ENCODE measurements at places on chromosomes 1 and 21.
A peak's percentile ranks its signal among the peaks of the same experiment; 100 is the strongest.

DNA sequence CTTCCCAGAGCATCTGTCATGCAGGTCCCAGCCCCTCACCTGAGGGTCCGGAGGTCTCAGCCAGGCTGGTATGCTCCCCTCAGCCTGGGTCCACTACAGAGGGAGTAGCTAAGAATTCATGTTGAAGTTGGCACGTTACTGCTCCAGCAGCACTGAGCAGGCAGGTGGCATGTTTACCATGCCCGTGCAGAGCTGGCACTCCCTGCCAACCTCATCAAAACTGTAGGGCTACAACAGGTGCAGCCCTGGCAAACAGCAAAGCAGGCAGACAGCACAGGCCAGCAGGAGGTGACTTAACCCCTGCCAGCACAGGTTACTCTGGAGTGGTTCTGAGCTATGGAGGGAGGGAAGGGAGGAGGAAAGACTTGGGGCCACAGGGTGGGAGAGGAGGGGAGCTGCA lies 46.4 kb downstream of the NUAK2 start:
- DNase-seq, result no peak

DNA sequence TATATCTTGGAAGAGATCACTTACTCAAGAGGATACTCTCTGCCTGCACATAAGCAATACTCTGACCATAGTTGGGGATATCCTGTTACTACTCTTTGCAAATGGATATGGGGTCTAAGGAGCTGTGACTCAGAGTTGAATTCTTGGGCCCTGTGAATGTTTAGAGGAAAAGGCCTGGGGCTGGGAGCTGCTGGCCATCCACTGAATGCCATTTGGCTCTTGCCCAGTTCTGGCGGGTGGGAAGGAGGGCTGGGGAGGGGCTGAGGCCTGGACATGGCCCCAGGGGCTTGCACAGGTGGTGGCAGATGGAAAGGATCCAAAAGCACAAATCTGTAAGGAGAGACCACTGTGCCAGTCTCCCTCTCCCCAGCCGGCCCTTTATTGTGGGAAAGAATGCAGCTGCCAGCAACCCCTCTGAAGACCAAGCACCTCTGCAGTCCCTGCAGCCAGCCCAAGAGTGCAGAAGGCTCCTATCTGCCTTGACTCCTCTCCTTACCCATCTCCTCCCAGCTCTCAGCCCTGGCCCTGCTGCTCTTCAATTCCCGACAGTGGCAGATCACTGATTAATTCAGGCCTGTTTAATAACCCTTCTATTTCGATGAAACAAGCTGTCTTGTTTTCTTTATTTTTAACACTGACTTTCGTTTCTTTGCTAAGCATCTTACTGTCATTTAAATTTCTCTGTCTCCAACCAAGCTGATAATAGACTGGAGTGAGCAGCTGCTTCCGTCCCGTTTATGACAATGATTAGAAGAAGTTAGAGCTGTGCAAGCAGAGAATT lies 12.1 kb downstream of the PLXNA2 start:
- no peak for DNase-seq

- no peak for DNase-seq
These were observed 81.8 kb downstream of the DISC1 start for GRCh38 chr1:231708394-231708793.

- DNase-seq, result no peak
These were observed 11.5 kb downstream of the TRAPPC3 start for GRCh38 chr1:36137776-36138175.

- no peak for DNase-seq
These were observed 21.5 kb downstream of the OSBPL9 start for GRCh38 chr1:51638350-51638749.

DNA sequence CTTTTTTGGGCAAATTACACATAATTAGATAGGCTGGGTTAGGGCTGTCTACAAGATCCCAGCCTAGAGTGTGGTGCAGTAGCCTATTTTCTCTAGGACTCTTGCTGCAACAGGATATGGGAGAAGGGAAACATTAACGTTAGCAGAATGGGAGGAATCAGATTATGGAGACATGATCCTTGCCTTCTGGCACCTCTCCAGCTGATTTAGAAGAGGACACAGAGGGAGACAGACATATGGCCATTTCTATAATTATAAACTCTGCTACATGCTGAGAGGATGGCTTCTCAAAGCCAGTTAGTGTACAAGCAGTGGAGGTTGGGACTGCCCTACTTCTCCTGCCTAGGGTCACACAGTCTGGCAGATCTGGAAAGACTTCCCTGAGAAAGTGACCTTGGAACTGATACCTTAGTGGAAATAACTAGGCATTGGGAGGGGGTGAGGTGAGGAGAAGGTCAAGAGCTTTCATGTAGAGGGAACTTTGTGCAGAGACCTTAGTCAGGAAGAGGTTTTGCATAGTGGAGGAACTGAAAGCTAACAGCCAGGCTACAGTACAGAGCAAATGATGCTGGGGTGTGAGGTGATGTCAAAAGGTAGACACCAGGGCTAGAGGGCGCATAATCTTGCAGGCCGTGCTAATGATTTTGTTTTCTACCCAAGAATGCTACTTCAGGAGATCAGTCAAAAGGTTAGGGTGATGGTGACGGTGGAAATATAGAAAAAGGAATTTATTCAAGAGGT lies 1.2 kb upstream of the CD1D start:
- peak; percentile 79 for DNase-seq

DNA sequence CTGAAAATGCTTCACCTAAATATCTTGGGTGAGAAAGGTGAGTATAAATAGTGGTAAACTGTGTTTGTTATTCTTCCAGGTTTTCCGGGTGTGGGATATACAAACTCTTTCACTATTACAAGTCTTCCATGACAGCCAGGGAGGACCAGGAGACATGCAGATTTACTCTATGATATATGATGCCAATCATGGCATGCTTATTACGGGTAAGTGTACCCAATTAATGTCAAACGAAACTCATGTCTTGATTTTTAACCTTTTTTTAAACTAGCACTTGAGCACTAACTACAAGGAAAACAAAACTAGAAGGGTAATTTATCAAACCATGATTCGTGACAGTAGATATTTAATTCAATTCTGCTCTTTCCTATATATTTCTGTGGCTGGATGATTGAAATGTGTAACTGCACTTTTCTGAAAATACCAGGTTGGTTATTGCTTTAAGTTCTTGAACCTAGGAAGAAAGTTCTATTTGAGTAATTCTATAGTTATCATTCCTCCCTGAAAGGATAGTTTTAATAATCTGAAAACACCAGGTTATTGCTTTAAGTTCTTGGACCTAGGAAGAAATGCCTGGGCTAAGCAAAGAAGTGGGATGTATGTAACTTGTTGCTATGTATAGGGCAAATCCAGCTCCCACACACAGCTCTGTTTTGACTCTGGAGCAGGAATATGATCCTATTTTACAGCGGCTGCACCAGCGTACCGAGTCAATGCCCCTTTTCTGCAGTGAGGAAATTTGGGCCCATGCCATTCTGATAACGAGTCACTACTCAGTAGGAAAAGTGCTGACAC lies 86.4 kb downstream of the WDR64 start:
- DNase-seq, result no peak

GRCh38 chr1:14027099-14027498 lies 327.1 kb downstream of the PRDM2 start:
- DNase-seq, result no peak

DNA sequence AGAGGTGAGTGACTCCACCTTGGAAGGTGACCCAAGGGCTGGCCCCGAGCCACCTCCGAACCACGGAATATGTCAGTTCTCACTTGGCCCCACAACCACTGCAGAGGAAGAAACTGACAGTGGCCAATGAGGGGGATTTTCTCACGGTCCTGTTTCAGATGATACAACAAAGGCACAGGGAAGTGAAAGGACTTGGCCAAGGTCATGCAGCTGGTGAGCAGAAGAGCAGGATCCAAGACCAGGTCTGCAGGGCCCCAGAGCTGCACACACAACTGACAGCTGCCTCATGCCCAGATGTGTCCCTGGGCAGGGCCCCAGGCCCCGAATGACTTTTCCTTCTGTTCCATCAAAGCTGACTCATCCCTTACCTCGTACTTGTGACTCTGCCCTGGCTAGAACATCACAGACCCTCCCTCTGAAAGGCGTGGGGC lies 25.8 kb upstream of the EVA1B start:
- DNase-seq, result peak; percentile 80

DNA sequence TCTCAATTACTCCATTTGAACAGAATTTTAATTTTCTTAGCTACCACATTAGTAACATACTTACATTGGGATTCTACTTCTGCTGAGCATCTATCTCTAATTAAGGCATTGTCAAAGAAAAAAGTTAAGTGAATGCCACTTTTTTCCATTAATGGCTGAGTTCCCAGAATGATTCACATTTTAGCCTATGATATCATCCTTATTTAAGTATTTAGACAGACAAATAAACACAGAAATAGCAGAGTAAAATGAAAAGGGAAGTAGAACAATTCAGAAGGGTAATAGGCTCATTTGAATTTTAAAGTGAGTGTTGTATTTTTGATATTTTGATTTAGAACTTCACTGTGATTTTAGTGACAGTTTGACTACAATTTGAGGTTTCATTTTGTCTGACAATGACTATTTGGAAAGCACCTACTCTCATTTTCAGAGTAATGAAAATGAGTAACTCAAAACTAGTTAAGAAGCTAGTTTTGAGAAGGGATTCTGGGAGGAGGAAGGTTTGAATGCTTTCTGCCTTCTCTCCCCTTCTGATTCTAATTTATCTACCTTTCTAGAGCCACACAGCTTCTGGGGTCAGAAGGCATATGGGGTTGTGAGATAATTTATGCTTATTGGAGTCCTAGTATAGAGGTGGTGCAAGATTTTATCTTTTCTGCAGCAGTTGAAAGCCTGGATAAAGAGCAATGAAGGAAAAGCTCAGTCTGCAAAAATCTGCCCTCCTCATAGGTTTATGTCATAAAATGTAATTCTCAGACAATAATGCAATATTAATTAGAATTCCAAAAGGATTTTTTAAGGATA lies 15.5 kb downstream of the LYPLAL1 start:
- peak; percentile 39 for DNase-seq

GRCh38 chr1:230282157-230282556 lies 144.0 kb downstream of the PGBD5 start:
- DNase-seq, result no peak

DNA sequence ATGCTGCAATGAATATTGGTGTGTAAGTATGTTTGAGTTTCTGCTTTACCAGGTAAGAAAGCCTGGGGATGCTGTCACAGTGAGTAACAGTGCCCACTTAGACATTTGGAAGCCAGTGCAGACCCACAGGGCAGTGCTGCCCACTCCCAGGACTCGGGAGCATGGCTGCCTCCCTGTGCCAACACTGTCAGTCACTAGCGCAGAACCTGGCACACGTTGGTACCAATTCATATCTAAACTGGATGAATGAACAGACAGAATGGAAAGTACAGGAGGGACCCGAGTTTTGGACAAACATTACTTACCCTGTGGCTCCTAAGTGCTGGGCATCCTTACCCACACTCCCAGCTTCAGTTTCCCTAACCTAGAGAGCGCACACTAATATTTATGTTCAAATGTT lies 1.6 kb upstream of the EVA1C start:
- no peak for DNase-seq

GRCh38 chr1:222195857-222196256 lies 352.0 kb downstream of the HHIPL2 start:
- no peak for DNase-seq

DNA sequence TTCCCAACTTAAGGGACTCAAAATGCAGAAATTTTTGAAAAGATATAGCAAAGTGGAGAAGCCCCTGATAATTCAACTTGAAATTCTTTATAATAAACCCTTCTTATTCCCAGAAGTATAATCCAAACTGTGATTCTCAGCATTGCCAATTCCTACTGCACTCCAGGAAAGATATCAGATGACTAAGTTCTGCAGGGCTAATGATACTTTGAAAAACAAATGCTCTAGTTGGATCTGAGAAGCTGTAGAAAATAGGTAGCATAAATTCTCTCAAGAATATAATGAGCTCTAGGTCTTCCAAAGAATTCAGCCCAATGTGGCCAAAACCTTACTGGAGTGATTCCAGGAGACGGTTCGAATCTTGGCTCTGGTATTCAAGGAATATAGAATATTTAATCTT lies 294.0 kb upstream of the PTBP2 start:
- no peak for DNase-seq

- no peak for DNase-seq
These were observed 618 bp downstream of the C1orf226 start for GRCh38 chr1:162381941-162382750.

DNA sequence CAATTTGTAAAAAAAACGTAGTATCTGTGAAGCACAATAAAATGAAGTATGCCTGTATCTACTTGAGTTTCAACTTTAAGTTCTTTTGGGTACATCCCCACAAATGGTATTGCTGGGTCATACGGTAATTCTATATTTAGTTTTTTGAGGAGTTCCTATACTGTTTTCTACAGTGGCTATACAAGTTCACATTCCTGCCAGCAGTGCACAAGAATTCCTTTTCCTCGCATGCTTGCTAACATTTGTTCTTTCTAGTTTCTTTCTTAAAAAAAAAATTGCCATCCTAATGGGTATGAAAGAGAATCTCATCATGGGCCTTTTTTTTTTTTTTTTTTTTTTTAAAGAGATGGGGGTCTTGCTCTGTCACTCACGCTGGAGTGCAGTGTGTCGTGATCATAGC lies 41.9 kb downstream of the UCK2 start:
- DNase-seq, result no peak

- DNase-seq, result no peak
These were observed 6.1 kb downstream of the CCNL2 start for GRCh38 chr1:1393014-1393413.

DNA sequence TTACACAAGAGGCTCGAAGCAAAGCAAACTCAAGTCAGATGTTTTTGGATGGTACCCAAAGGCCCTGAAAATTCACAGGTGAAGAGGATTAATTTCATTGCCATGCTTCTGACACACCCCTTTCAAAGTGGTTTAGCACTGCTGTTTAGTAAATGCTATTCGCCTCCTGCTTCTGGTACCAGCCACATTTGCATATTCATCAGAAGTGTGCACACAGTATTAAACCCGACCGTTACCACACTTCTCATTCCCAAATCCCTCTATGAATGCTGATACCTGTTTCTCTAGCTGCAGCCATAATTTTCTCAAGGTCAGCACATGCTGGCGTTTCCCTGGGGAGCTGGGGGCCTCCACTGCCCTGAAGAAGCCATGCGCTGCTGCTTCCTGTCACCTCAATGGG lies 179.8 kb upstream of the DAB1 start:
- DNase-seq, result no peak

- no peak for DNase-seq
These were observed 355.7 kb upstream of the DUSP10 start for GRCh38 chr1:222097588-222097987.

- DNase-seq, result no peak
These were observed 474.4 kb downstream of the SETD4 start for GRCh38 chr21:35585878-35586277.

GRCh38 chr1:207987164-207987563 lies 76.2 kb upstream of the CD34 start:
- DNase-seq, result no peak

- no peak for DNase-seq
These were observed 30.2 kb upstream of the GBP5 start for GRCh38 chr1:89302697-89303332.

GRCh38 chr21:43012596-43012995 lies 38.2 kb downstream of the PKNOX1 start:
- DNase-seq, result no peak

DNA sequence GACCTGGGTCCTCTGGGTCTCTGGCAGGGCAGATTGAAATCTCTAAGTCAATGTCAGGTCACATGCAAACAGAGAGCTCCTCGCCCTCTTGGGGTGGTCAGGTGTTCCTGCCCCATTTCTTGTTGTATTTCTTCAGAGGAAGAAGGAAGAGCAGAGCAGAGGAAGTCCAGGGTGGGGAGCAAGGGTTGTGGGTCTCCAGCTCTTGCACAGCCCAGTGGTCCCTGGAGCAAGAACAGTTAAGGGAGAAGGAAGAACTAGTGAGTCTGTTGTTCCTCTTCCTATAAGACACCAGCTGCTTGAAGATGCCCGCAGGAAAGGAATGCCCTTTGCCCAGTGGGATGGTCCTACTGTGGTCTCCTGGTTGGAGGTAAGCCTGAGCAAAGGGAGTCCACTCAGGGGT lies 26.3 kb downstream of the MYOG start:
- no peak for DNase-seq
